OCI-M1 (cell line): ENCODE measurements at places on chromosomes 2 and 18.

DNA sequence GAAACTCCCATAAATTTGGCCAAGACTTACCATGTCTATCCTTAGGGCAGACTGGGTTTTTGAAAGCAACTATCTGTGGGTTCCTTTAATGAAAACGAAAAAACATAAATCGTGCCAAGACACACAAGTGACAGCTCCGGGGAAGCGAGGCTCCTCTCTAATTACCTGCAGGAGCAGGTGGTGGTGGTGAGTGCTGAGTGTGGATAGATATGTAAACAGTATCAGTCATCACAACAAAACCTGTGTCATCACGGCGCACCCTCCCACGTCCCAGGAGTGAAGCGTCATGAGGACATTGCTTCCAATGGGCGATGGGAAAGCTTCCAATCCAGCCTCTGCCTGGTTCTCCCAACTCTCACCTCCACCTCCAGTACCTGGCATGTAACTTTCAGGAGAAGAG is 31.3 kb downstream of the ACKR3 start:
- no peak for DNase-seq

- DNase-seq = no peak
Observed at GRCh38 chr2:7429733-7430132, 512.5 kb downstream of the RNF144A start.

DNA sequence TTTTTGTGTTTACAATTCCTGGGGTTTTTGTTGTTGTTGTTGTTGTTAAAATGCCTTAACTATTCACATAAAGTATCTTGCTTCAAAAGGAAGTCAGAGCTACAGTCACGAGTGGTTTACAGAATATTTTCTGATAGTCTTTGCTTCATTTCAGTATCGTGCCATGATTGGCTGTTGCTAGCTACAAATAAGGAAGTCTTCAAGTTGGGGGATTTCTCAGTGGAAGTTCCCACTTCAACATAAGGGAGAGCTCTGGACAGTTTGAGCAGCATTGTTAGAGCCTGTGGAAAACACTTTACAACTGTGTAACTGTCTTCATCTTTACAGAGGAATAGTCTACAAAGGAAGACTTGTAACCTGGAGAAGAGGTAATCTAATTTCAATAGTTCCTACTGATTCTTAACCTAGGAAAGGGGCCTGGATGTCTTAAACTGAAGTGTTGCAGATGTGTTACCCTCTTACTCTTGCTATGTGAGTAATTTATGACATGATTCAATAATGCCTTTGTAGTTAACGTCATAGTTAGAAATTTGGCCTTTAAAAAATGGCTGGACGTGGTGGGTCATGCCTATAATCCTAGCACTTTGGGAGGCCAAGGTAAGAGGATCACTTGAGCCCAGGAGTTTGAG is 23.4 kb upstream of the TANK start:
- peak; percentile 92 for DNase-seq

- no peak for DNase-seq
Observed at GRCh38 chr18:62729487-62730386, 14.4 kb downstream of the PHLPP1 start.

- DNase-seq = no peak
Observed at GRCh38 chr2:95307036-95307435, 9.9 kb downstream of the KCNIP3 start.

- no peak for DNase-seq
Observed at GRCh38 chr2:7706791-7707190, 789.6 kb downstream of the RNF144A start.

GRCh38 chr2:197858607-197859140 is 54.3 kb downstream of the PLCL1 start:
- no peak for DNase-seq

GRCh38 chr18:370751-371608 is 103.1 kb upstream of the THOC1 start:
- DNase-seq = no peak

- no peak for DNase-seq
Observed at GRCh38 chr2:49043405-49043982, 110.8 kb downstream of the FSHR start.

GRCh38 chr18:1488957-1489356 is 584.3 kb downstream of the ADCYAP1 start:
- no peak for DNase-seq

DNA sequence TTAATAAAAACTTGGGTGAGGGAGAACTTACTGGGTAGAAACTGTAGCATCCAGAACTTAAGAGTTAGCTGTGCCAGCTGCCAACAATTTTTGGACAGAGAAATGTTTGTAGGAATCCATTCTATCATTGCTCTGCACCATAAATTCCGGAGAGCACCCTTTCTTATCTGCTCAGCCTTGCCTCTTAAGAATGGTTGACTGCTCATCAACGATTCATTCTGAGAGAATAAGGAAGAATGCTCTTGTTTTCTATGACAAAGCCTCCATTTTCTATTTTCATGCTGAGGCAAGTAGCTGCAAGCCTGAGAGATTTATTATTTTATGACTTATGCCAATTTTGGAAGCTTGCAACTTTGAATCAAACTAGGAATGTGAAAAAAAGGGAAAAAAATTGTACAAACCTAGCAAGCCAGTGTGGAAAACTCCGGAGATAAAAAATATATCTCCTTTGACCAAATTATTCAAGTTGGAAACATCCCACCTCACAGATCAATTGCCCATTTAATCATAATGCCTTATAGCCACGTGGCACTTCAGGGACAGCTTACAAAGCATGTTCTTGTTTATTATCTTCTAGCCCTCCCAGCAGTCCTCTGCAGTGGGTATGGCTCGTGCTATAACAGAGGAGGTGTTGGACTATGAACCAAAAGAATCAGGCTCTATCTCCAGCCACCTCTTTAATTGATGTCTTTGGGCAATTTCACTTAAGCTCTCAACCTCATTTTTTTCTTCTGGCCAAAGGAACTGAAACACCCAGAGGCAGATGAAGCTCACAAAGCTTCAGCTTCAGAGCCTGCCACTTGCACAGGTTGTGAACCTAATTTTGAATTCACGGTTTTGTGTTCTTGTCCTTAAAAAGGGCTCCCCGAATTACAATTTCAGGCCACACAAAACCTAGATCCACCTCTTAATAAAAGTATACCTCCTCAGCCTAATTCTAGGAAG is 40.9 kb upstream of the ATL2 start:
- no peak for DNase-seq

DNA sequence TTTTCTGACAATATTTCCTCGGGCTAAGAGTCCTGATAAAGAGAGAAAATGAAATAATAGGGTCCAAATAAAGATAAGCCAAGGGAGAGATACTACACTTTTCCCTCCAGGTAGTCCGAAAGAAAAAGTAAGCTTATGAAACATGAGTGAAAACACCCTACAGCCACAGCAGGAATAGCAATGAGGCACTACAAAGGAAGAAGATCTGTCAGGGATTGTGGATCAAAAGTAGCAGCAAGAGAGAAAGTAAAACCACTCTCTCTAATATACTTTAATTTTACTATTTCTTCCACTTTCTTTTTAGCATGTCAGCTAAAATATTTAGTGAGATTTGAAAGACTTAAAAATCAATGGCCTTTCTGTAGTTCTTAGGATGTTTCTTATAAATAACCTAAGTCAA is 1601.8 kb downstream of the LRP1B start:
- DNase-seq = peak; percentile 76

GRCh38 chr2:183359867-183360266 is 235.6 kb downstream of the NUP35 start:
- DNase-seq = no peak

DNA sequence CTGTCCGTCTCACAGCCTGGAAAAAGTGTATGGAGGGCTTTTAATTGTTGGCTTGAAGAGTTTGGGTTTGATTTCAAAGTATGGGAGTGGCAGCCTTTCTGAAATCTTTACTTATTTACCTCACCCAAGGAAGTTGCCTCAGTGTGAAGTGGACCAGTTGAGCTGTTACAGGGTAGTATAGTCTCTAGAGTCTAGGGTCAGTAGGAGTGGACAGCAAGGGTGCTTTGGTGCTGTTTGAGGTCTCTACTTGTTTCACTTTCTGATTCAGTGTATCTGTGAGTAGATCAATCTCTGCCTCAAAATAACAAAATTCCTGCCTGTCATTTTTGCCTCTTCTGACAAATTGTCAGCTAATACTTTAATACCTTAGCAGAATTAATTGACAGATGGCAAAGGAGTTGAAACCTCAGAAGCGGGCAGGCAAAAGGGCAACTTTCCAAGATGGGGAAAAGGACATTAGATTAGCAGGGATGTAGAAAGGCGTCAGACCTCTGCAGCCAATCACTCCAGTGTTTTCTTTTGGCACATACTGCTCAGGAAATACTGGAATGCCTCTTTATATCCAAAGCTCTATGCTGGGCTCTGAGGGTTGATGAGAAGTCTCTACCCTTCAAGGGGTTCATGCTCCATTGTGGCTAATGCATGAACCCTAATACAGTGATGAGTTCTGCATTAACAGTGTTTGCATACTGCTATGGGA is 5.9 kb downstream of the RIOK3 start:
- DNase-seq = peak; percentile 25

- DNase-seq = no peak
Observed at GRCh38 chr2:122210898-122211856, 455.7 kb downstream of the TSN start.

DNA sequence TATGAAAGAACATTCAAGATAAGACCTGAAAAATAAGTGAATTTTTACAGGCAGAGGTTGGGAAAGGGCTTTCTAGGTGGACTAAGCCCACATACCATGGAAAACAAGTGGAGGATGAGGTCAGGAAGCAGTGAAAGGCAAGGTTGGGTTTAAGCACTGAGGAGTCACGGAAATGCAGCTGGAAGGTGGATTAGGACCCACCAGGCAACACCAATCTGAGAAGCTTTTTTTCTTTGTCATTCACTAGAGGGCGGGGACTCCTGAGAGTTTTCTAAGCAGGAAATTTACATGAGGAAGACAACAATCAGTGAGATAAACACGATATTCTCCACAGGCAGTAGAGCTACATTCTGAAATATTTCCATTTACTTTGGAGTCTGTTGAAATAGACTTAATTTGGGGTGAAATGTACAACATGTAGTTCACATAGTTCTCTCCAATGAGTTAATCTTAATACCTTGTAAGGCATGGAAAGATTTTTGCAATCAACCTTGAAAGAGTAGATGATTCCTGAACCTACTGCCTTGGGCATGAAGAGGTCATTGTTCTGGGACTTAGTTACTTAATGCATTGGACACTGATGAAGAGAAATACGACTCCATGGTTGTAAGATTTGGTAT is 40.7 kb downstream of the VIT start:
- no peak for DNase-seq

- DNase-seq = no peak
Observed at GRCh38 chr2:235733761-235734160, 239.9 kb downstream of the AGAP1 start.

- no peak for DNase-seq
Observed at GRCh38 chr18:46068763-46069162, 3.3 kb downstream of the PSTPIP2 start.

GRCh38 chr18:52567360-52567759 is 227.4 kb downstream of the DCC start:
- DNase-seq = no peak

DNA sequence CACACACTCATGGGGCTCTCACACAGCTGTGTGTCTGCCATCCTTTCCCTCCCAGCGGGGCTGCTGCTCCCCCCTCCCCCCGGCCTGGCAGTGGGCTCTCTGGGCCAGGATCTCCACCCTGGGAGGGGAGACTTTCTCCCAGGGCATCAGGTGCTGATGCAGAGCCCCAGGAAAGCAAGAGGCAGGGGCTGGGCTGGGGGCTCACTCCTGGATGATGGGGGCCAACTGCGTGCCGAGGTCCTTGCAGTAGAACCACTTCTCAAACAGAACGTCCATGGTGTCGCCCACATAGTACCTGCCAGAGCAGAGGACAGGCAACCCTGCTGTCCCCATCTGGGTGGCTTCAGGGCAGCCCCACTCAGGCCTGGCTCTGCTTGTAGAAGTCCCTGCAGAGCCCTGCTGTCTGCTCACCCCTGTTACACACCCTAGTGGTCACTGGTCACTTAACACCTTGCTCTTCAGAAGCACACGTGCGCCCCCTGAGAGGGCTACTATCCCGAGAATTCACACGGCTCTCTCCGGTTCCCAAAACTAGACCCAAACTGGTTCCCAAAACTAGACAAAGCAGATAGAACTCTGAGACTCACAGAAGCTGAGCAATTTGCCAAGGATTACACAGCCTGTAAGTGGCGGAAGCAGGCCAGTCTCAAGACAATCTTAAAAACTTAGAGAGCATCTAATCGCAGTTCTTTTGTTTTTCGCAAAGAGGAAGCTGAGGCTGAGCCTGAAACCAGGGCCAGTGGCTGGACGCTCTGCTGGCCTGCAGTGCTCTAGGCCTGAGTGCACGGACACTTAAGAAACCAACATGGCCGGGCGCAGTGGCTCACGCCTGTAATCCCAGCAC is 6.6 kb upstream of the OXER1 start:
- DNase-seq = peak; percentile 82

GRCh38 chr2:130154773-130155765 is 10.2 kb upstream of the CCDC74B start:
- no peak for DNase-seq

DNA sequence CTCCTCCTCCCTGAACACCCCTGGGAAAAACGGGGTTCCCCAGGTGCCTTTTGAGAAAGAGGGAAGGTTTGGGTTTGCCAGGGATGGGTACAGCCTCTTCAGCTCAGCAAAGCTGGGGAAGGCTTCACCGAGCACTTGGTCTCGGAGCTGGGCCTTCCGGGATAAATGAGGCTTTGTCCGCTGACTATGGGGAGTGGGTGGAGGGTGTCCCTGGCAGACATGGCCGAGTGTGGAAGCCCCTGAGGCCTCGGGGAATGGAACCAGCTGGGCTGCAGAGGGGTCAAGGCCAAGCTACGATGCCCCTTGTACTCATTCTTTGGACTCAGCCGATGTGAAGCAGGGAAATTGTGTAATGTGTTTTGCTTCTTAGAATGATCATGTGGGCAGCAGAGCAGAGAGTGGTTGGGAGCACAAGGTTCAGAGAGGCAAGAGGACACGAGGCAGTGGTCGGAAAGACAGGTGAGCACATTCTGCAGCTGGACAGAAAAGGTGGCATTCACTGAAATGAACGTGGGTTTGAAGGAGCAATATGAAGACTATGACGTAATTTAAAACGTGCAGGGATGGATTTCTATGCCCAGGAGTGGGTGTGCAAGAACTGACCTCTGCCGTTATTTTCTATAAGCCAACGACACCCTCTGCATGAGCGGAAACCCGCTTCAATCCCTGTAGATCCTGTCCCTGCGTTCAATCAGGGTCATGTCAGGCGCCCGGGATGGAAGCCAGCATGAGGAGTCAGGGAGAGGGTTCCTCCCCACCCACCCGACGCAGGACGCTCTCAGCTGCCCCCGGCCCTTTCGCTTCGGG is 142.6 kb downstream of the PXDN start:
- no peak for DNase-seq

DNA sequence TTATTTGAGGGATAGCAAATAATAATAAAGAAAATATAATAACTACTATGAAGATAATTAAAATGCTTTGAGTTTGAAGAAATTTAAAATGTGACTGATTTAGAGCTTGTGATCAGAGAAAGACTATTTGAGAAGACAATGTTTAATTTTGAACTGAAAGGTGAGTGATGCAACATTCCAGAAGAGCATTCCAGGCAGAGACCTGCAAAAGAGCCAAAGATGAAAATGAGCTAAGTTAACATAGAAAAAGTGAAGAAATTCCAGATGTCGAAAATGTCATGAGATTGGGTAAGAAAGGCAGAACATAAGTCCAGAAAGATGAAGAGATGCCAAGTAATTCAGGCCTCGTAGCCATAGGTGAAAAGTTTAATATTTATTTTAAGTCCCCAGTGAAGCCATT is 215.8 kb downstream of the FSIP2 start:
- no peak for DNase-seq

GRCh38 chr2:201622306-201622970 is 20.9 kb downstream of the TMEM237 start:
- DNase-seq = no peak

GRCh38 chr2:160199683-160200389 is at the start of gene ITGB6:
ITGB6 (minus strand) TSS chr2:160200272; CDS start chr2:160200063, 209 bp downstream.
- DNase-seq = no peak

GRCh38 chr18:75504469-75504868 is 77.0 kb upstream of the SMIM21 start:
- DNase-seq = no peak
